Hematopoietic multipotent progenitor cell treated with erythropoietin and hydrocortisone succinate and interleukin-3 and kit ligand, for 6 days (in vitro differentiated cells): ENCODE measurements at places on chromosomes 6 and 20.
A peak's percentile ranks its signal among the peaks of the same experiment; 100 is the strongest.

GRCh38 chr20:47237715-47238114, 118.8 kb downstream of the ZMYND8 start:
- no peak for DNase-seq

GRCh38 chr6:28490205-28490890, 25.2 kb downstream of the GPX6 start:
- peak; percentile 17 for DNase-seq

GRCh38 chr6:21143645-21144044, 449.9 kb upstream of the SOX4 start:
- DNase-seq: no peak

- DNase-seq: peak; percentile 30
Measured at GRCh38 chr6:17673543-17674254, 33.0 kb downstream of the NUP153 start.

DNA sequence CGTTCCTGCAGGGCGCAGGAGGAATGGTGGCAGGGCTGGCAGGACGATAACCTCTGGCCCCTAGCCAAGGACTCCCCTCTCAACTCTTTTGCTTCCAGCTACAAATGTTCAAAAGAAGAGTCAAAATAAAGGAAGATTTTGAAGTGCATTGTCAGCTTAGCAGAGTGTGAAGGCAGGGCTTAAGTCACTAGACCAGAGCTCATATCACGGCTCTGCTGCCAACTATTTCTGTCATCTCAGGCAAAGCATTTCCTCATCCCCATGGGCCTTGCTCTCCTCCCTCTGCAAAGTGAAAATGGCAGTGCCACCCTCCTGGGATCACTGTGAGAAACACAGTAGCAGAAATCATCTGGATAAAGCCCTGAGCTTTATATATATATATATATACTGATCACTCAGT, 36.7 kb downstream of the CFAP61 start:
- DNase-seq: no peak

DNA sequence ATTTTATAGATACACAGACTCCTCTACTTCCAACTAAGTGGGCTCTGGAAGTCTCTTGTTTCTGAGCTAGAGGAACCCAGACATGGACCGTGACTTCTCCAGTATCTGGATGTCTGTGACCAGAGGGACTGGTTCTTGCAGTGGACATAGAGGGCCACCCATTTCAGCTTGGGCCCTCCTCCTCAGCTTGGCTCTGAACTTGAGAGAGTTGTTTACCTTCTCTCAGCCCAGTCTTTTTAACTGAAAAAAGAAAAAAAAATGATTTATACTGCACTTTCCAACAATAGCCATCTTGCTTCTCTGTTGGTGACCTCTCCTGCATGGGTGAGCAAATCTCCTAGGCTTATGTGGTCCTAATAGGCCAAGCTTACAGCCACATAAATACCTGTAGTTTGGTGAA, 60.3 kb upstream of the TMEM181 start:
- DNase-seq: no peak

- no peak for DNase-seq
Measured at GRCh38 chr6:51901766-51902764, 185.3 kb downstream of the PKHD1 start.

DNA sequence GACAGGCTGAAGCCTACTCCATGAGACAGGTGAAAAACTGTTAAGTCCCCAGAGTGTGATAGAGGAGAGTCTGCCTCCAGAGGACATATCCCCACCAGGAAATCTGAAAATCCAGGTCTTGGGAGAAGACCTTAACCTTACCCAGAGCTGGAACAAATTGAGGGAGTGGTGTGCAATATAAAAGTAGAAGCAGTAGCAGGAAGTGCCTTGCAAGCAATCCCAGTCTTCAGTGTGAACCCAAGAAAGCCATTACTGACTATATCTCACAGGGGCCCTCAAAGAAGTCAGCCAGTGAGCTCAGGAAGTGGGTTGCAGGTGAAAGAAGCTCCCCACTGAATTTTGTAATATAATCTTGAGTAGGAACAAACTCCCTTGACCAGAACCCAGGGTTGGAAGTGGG, 41.9 kb upstream of the PKIB start:
- DNase-seq: no peak

DNA sequence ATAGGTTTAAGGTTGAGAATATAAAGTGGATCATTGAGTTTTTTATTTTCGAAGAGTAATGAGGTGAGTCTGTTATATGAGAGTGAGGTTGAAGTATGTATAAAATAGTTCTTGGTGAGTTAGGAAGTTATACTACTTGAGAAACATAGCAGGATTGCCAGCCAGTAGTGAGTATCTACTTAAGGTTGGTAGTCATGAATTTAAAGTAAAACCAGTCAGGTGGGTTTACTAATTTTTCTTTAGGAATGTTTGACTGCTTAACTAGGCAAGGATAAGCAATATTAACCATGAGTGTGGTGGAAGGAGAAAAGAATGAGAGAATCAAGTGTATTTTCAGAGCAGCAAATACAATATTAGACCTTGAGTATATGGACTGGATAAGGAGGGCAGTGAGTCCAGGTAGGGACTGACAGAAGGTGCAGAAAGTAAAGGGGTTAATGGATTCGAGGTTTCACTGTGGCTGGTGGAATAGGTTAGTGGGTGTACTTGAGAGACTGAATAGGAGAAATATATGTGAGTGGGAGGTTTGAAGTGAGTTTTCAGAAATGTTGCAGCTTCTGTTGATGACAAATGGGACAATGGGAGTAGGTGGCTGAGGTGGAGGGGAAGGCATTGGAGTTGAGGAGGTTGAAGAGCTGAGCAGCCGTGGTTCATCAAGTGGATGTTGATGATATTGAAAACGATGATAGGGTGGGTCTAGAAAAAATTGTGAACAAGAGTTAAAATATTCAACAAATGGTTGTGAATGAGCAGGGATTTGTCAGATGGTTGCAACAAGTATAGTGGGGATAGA, 232.5 kb upstream of the ASCC3 start:
- no peak for DNase-seq

- DNase-seq: peak; percentile 72
Measured at GRCh38 chr6:43334466-43335095, 26.0 kb upstream of the CRIP3 start.

- DNase-seq: no peak
Measured at GRCh38 chr20:50708845-50709635, 17.7 kb upstream of the RIPOR3 start.

DNA sequence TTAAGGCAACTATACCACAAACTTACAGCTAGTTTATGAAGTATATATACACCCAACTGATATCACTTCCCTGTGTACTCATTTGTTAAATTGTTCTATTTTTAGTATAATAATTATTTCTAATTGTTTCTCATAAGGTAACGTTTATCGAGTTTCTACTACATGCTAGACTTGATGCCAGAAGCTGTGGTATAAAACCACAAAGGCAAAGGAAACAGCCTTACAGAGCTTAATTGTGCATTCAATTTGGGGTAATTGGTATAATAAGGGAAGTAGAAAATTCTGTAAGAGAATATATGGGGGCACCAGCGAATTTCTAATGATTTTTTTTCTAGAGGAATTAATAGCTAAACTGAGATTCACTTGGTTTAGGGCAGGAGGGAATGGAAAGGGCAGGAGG, 183.9 kb downstream of the GRM1 start:
- no peak for DNase-seq

DNA sequence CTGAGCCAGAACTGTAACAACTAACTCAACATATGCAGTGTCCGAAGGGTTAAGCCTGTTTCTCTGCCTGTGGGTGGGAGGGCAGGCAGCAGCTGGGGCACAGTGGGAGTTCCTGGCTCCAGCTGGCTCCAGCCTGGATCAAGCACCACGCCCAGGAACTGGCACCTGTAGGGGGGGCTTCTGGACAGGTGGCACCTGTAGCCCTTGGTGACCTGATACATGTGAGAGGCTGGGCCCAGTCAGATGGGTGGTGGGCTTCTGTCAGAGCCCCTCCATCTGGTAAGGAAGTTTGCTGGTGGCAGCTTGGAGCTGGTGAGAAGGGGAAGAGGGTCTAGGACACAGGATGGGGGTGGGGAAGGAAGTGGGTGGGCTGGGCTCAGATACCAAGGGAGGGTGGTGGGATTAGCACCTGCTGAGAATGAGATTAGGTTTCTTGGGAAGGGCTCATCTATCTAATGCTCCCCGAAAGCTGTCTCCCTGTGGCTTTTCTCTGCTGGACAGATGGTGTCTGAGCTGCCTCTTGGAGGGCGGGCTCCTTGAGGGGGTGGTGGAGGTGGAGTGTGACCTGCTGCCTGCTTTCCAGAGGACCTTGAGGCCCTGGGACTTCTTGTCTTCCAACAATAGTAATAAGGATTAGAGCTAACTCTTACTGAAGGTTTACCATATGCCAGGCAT, 28.5 kb downstream of the BCL2L1 start:
- peak; percentile 63 for DNase-seq

DNA sequence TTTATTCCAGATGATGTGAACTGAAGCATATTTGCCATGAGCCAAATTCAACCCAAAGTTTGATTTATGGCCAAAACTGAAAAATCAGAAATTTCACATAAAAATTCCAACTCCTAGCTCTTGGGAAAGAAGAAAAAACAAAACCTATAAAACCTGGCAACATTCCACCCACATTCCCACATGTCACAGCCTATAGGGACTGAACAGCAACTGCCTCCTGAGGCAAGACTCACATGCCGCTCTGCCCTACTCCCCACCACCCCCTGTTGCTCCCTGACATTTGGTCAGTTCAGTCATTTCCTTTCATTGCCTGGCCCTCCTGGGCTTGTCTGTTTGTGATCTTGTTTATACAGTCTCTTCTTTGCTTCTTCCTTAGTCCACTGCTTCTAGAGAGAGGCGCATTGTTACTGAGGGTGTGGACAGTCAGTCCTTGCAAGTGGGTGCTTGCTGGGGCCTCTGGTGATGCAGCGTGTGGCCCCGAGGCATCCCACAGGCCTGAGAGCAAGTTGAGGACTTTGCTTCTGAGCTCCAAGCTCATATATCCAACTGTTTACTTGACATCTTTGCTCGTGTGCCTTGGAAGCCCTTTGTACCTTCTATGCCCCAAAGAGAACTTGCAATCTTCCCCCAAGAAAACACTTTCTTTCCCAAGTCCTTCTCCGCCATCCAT, 31.4 kb downstream of the NFATC2 start:
- no peak for DNase-seq

- no peak for DNase-seq
Measured at GRCh38 chr6:85364344-85364743, 85.5 kb upstream of the NT5E start.

- peak; percentile 96 for DNase-seq
Measured at GRCh38 chr6:87723170-87724078, 21.4 kb upstream of the AKIRIN2 start.
